Lower leg skin (tissue), 4 donors: ENCODE measurements at places on chromosomes 7 and 10. TPM values are rescaled to one million over a fixed set of nuclear protein-coding genes. Genes with fewer than 3 reads are reported as not detected.

GRCh38 chr10:89521368-89521767 is 14.0 kb downstream of the SLC16A12 start:
- no peak for DNase-seq

DNA sequence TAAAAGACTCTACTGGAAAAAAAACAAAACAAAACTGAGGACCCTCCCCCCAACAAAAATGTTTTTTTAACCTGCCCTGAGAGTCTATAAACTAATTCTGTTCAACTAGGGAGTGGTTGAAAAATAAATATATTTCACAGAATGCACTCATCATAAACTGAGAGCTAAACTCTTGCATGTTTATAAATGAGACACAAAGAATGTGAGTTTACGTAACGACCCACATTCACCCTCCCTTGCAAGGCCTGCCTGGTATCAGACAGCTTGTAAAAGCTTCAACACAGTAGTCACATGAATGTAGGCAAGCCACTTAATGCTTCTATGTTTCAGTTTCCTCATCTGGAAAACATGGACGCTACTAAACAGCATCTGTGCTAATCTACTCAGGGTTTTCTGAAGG is 50.3 kb downstream of the JAZF1 start:
- no peak for DNase-seq

Gene ARHGEF5
- 73.7 TPM for total RNA-seq

Gene KNDC1
- 0.57 TPM for total RNA-seq

Gene UPK3B
- 1.7 TPM for total RNA-seq

GRCh38 chr10:93272884-93273675 is 199.4 kb downstream of the CYP26A1 start:
- no peak for DNase-seq

DNA sequence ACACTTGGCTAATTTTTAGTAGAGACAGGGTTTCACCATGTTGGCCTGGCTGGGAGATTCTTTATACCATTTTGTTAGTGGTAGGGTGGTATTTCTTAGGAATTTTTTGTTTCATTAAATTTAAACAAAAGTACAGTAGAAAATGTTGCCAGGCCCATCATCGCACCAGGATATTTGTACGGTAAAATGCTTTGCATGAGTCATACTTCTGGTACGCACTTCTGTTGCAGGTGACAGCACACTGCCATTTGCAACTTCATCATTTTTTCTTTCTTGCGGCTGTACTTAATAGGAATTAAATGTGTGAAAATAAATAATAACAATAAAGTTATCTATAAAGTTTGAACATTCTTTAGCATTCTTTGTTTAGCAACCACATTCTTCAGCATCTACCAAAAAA is 195.6 kb downstream of the SKAP2 start:
- no peak for DNase-seq

GRCh38 chr7:31835471-31835870 is 148.5 kb downstream of the PPP1R17 start:
- DNase-seq, result no peak

Gene AUTS2
- total RNA-seq, result 41.9 TPM

- DNase-seq, result no peak
These were observed 181.7 kb downstream of the PARD3 start for GRCh38 chr10:34633374-34633773.

DNA sequence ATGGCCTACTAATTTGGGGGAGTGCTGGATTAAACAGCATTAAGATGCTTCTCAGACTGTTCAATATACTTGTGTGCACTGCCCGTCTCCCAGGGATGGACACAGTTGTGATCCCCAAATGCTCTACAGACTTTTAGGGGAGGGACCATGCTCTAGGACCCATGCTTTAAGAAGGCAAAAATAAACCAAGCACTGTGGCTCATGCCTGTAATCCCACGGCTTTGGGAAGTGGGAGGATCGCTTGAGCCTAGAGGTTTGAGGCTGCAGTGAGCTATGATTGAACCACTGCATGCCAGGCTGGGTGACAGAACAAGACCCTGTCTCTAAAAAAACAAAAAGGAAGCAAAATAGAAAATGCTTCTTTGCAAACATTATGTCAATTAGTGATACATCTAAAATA is 102.6 kb downstream of the VOPP1 start:
- no peak for DNase-seq

Gene BTBD16
- 13.4 TPM for total RNA-seq

Gene SEMA3A
- total RNA-seq, result 0.19 TPM

DNA sequence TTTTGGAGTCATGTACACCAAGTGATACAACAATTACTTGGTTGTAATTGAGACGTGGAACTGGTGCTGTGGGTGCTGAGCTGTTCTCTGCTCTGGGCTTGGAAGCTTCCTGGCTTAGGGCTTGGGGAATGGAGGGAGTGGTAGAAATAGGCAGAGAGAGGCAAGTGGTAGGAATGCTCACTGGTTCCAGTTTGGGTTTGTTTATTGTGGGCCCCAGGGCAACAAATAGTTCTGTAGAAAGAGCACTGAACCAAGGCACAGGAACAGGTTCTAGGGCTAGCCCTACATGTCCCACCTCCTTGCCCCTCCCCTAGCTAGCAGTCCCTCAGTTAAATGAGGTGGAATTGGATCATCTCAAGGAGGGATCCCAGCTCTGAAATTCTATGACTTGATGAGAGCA is 166.7 kb upstream of the HPS1 start:
- DNase-seq, result no peak

- DNase-seq, result no peak
These were observed 69.1 kb downstream of the SLIT1 start for GRCh38 chr10:97116462-97117162.

GRCh38 chr7:132687981-132688383 is 111.7 kb upstream of the PLXNA4 start:
- no peak for DNase-seq

DNA sequence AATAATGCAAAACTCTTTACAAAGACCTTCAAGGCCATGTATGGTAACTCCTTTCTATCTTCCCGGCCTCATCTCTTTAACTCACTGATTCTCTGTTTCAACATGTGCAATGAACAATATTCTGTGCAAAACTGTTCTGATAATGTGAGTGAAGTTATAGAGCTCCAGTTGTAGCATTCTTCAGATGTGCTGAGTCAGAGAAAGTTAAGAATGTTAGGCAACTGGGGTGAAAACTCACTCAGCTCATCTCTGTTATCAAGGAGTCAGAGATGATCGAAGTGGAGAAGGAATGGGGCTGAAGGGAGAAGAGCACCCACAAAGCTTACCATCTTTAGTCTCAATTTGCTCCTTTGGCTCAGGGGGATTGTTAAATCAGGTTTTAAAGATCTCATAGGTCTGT is 344.7 kb upstream of the NPSR1 start:
- no peak for DNase-seq

Gene PIP
- 148 TPM for total RNA-seq

DNA sequence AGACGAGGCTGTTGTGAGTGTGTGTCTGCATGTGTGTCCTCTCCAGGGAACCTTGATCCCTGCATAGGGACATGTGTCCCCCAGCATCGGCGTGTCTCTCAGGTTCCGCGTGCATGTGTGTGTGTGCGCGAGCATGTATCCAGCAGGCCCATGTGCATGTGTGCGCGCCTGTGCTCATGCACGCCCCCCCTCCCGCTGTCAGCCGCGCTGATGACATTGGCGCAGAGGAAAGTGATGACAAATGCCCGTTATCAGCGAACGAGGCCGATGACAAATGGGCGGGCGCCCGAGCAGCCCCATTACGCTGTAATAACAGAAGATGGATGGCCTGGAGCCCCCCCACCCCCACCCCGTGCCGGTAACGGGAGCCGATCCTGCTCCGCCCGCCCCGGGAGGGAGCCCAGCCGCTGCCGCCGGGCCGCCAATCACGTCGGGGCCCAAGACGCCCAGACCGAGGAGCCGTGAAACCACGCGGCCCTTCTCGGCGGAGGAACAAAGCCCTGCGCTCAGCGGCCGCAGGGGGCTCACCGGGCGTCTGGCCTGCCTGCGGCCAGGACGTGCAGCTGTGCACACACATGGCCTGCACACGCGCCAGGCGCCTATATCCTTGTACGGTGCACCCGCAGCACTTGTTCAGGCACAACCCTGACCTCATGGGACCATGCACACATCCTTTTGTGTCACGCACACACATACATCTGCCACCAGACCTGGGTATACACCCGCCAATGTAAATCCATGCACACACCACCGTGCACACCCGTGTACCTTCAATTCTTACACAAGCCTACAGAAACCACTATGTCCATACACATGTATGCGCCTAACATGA is 21.5 kb downstream of the POLL start:
- no peak for DNase-seq

Gene NEUROD6
- total RNA-seq, result not detected

DNA sequence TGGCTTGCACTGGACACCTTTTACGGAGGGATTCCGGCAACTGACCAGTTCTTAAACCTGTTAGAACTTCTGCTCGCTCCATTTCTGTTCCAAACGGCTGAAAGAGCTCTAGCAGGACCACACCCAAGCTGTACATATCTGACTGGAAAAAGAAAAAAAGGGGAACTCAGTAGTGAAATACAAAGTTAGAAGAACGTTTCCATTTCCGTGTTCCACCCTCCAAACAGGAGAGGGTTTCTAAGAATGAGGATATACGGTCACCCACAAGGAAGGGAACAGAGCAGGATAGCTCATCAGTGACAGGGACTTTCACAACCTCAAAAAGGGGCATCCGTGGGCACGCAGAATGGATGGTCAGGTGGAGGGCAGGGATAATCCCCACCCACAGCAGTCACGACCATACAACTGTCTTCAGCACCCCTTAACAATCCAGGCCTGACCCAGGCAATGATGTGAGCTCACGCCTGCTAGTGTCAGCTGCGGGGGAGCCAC is 4.3 kb upstream of the ANKRD61 start:
- no peak for DNase-seq

Gene INMT
- 5.4 TPM for total RNA-seq

DNA sequence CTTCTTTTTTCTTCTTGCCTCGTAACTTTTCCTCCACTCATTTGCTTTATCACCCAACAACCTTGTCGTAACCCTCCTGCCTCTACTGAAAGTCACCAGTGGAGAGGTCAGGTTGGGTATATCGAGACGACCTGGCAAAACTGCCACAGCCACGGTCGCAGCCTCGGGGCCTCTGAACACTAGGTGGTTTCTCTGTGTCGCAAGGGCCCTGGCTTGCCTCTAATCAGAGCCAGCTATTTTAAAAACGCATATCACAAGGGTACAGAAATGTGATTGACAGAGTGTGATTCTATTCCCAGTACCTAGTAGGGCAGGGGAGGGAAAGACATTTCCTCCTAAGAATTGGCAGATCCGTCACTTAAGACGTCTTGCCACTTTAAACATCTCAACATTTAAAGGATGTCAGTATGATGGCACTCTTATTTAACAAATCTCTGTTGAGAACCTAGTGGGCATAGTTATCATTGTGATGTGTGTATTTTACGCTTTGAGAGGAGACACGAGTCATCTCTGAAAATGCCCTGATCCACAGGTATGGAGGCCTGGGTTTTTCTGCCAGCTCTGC is 197.5 kb downstream of the ARHGAP21 start:
- no peak for DNase-seq

GRCh38 chr7:113247198-113247597 is 128.8 kb upstream of the SMIM30 start:
- no peak for DNase-seq

DNA sequence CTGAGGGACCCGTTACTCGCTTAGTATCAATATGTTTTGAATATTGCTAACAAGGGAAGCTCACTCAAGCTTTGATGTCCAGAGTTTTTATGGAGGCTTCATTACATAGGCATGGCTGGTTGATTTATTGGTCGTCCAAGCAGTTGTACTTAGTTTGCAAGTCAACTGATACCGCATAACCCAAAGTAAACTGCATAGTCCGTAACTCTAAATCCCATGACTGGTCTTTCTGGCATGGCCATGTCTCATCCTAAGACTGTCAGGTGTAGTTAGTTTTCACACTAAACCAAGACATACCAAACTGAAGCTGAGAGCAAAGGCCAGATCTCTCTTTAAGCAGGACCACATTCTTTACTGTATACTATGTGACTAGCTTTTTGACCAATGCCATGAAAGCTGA is 397.9 kb downstream of the TFEC start:
- no peak for DNase-seq

DNA sequence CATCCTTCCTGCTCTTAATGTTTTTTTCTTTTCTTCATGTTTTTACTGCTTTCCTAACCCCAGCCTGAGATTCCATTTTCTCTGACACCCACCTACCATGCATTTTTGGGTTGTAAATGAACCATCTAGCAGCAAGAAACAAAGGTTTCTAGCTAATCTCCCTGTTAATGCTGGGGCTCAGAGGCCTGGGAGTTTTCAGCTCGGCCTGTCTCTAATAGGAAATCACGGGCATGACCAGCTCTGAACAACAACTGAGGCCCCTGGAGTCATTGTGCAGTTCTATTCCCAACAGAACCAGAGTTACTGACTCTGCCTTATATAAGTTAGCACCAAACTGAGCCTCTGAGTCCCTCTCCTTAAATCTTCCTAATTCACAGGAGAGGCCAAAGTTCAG is 134.8 kb downstream of the CFAP58 start:
- no peak for DNase-seq

- DNase-seq, result no peak
These were observed 562.9 kb upstream of the ADARB2 start for GRCh38 chr10:2300231-2300630.

DNA sequence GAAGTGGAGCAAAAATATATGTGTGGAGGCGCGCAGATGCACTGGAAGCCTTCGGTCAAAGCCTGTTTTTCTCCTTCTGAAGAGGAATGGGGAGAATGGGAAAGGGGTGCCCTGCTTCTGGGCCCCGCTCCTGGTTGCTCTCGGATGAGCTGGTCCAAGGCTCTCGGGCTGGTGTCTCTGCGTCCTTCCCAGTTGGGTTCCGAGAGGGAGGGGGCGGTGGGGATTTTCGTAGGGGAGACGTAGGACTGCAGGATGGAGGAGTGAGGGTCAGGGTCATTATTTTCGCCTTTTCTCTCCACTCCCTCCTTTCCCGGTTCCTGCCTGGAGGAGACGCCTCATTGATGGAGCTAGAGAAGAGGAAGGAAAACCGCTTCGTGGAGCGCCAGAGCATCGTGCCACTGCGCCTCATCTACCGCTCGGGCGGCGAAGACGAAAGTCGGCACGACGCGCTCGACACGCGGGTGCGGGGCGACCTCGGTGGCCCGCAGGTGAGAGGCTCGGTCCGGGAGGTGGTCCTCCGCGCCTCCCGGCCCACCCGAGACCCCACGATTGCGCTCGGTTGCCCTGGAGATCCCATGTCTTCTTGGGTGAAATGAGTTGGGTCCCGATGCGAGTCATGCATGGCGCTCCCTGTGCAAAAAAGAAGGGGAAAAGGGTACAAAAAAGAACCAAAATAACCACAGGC is 790 bp downstream of the ADAM22 start:
- no peak for DNase-seq

- no peak for DNase-seq
These were observed 59.7 kb downstream of the LMBR1 start for GRCh38 chr7:156833312-156833711.
